ENCODE measurements at places on chromosomes 3 and 15.

- H3K36me3 ChIP-seq = no peaks in the 10 kb centered on the region
- H3K4me1 ChIP-seq = no peaks in the 10 kb centered on the region
- no peak overlapping the region for H3K27ac ChIP-seq
Measured at GRCh38 chr3:74048699-74049098, 424.0 kb upstream of the PDZRN3 start.

DNA sequence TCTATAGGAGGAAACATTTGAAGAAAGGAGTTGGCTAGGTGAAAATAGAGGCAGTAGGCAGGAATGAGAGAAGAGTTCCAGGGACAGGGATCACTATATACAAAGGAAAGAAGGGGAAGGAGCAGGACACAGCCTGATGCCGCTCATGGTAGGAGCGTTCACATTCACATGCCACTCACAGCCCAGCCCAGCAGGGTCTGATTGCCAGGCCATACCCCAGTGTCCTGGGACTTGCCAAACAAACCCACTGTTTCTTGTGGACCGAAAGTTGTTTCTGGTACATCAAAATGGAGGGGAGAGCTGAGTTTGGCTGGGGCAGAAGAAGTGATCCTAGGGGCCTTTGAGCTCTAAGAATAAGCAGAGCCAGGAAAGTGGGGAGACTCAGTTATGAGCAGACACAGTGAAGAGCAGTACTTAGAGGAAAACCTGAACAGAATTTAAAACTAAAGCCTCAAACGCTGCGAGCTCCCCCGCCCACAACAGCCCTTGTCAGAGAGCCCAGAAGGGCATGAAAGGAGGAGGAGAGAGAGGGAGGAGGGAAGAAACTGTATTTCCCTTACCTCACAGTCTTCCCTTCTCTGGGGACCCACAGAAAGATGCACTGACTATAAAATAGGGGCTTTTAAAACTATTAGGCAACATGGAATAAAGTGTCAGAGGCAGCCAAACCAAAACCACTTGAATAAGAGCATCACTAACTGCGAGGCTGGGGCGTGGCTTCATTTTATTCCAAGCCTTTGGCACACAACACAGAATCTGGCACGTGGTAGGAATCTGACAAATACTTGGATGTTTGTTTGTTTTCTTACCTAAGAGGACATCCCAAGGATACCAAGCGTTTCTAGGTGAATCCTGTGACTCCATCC is 129.0 kb downstream of the RPL22L1 start:
- DNase-seq = peak; percentile 86
- no peaks in the 10 kb centered on the region for H3K27me3 ChIP-seq
- H3K27ac ChIP-seq = peak overlapping the region; percentile 67
- no peaks in the 10 kb centered on the region for H3K36me3 ChIP-seq
- peak overlapping the region; percentile 24 for H3K4me3 ChIP-seq

- H3K4me1 ChIP-seq = no peaks in the 10 kb centered on the region
- no peak overlapping the region for H3K4me3 ChIP-seq
- H3K36me3 ChIP-seq = no peaks in the 10 kb centered on the region
- no peak overlapping the region for H3K27ac ChIP-seq
- no peak for DNase-seq
- no peaks in the 10 kb centered on the region for H3K27me3 ChIP-seq
Measured at GRCh38 chr3:160247766-160248165, 22.5 kb downstream of the C3orf80 start.

DNA sequence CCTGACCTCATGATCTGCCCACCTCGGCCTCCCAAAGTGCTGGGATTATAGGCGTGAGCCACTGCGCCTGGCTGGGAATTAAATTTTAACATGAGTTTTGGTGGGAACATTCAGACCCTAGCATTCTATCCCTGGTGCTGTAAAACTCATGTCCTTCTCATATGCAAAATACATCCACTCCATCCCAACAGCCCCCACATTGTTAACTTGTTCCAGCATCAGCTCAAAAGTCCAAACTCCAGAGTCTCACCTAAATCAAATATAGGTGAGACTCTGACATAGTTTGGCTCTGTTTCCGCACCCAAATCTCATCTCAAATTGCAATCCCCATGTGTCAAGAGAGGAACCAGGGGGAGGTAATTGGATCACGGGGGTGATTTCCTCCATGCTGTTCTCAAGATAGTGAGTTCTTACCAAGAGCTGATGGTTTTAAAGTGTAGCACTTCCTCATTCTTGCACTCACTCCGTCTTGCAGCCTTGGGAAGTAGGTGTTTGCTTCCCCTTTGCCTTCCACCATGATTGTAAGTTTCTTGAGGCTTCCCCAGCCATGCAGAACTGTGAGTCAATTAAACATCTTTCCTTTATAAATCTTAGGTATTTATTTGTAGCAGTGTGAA is 96.2 kb upstream of the PLCL2 start:
- H3K4me1 ChIP-seq = no peaks in the 10 kb centered on the region
- H3K36me3 ChIP-seq = no peaks in the 10 kb centered on the region
- no peak for DNase-seq
- H3K27me3 ChIP-seq = no peaks in the 10 kb centered on the region

DNA sequence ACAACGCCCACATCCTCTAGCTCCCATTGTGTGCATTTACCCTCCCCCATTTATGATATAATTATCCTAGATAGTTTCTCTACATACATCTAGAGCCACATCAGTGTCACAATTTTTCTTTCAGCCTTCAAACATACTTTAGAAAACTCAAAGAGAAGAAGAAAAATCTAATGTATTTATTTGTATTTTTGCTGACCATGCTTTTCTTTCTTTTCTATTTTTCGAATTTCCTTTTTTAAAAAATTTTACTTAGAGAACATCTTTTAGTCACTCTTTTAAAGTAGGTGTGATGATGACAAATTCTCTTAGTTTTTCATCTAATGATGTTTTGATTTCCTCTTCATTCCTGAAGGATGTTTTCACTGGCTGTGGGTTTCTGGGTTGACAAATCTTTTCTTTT is 117.0 kb upstream of the CHL1 start:
- H3K4me3 ChIP-seq = no peak overlapping the region
- no peaks in the 10 kb centered on the region for H3K4me1 ChIP-seq
- no peaks in the 10 kb centered on the region for H3K36me3 ChIP-seq

GRCh38 chr15:57184502-57184901 is 191.8 kb upstream of the CGNL1 start:
- DNase-seq = no peak
- no peaks in the 10 kb centered on the region for H3K27me3 ChIP-seq
- no peak overlapping the region for H3K4me3 ChIP-seq
- no peaks in the 10 kb centered on the region for H3K36me3 ChIP-seq
- no peaks in the 10 kb centered on the region for H3K4me1 ChIP-seq

DNA sequence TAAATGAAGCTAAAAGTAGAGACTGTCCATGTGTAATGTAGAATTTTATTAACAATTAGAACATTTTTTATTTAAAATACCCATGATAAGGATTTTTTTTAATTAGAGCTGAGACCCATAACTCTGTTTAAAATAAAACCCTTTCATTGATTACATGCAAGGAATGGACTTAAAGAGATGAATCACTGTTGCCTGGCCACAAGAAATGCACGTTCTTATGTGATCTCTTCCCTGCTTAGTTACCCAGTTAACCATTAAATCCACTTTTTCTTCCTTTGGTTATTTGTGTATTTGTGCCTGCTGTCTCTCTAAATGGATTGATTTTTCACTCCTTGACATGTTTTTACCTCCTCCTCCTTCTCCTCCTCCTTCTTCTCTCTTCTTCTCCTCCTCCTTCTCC is 83.3 kb upstream of the SLITRK3 start:
- no peaks in the 10 kb centered on the region for H3K4me1 ChIP-seq
- H3K27ac ChIP-seq = no peak overlapping the region
- no peaks in the 10 kb centered on the region for H3K27me3 ChIP-seq
- no peaks in the 10 kb centered on the region for H3K36me3 ChIP-seq

DNA sequence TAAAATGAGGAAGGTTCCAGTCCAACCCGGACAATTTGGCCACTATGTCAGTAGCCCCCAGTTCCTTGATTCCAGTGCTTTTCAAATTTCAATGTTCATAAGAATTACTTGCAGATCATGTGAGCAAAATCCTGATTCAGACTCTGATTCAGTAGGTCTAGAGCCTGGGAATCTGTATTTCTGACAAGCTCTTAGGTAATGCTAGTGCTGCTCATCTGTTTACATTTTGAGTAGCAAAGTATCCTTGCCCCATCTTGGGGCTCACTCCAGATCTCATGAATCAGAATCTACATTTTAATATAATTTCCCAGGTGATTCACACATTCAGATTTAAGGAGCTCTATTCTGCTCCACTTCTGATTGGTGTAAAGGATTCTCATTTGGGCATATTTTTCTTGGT is 142.0 kb downstream of the NAALADL2 start:
- no peaks in the 10 kb centered on the region for H3K36me3 ChIP-seq
- no peak overlapping the region for H3K4me3 ChIP-seq
- H3K4me1 ChIP-seq = no peaks in the 10 kb centered on the region
- no peaks in the 10 kb centered on the region for H3K27me3 ChIP-seq

DNA sequence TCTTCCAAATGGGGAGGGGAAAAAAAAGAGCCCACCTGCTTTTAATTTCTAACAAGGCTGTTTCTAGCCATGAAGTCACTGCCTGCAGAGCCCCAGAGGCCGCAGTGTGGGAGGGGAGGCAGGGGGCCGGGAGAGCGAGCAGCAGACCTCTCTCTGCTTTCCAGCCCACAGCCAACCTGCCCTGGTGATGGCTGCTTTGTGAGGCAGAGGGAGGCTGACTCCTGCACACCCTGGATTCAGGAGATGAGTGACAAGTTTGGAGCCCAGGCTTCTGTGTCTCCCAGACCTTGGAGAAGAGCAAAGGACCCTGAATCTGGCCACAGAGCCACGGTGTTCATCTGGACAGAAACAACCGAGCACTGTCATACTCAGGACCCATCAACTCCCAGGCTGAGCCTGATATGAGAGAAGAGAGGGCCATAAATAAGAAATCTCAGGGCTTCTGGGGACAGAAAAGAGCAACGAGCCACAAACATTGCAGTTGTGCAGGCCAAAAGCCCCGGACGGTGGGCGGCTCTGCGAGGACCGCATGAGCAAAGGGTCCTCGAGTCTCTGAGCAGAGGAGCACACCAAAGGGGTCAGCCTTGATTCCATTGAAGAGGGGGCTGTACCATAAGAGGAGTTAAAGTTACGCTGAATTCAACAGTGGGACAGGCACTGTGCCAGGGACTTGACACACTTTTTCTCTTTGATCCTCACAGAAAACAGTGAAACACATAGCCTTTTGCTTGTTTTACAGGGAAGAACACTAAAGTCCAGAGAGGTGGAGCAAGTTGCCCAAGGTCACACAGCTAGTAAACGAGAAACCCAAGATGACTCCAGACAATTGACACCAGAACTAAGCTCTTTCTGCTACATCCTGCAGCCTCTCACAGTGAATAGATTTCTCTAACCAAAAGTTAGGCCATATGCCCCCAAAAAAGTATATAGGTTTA is 97.2 kb downstream of the SEMA5B start:
- H3K27ac ChIP-seq = no peak overlapping the region
- H3K27me3 ChIP-seq = no peaks in the 10 kb centered on the region
- no peaks in the 10 kb centered on the region for H3K4me1 ChIP-seq

DNA sequence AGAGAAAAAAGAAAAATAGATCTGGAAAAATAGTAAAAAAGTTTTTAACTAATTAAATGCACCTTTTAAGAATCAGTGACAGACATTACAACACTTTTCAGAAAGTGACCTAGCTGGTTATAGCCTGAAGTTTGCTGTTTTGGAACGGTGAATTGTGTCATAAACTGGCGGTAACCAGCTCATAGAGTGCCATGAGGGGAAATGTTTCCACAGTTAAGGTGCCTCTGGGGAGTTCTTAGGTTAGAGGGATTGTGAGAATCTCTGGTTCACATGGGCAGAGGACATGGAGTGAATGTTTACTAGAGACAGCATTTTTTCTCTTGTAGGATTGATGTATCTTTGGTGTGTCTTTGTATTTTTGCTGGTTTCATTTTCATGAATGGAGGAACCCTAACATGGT is 2.8 kb downstream of the TBC1D23 start:
- H3K27ac ChIP-seq = no peak overlapping the region
- peaks cover 83% of the 10 kb centered on the region for H3K4me1 ChIP-seq
- H3K27me3 ChIP-seq = no peaks in the 10 kb centered on the region
- no peaks in the 10 kb centered on the region for H3K36me3 ChIP-seq

DNA sequence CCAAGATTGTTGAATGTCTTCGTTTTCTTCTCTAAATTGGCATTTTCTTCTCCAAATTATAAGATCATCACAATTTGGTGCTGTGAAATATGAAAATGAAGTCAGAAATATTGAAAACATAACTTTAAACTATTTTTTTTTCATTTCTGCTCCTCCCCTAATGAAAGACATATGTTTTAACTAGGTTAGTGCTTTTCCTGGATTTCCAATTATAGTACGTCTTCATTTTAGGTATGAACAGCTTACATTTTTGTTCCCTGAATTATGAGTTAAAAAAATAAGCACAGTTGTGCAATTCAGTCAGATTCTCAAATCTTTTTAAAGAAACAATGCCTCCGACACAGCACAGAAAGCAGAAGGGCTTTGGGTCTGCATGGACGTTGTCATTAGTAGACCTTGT is 83.5 kb upstream of the CFAP20DC start:
- H3K36me3 ChIP-seq = no peaks in the 10 kb centered on the region
- H3K4me1 ChIP-seq = no peaks in the 10 kb centered on the region
- no peak overlapping the region for H3K27ac ChIP-seq
- no peaks in the 10 kb centered on the region for H3K27me3 ChIP-seq
- H3K4me3 ChIP-seq = no peak overlapping the region

DNA sequence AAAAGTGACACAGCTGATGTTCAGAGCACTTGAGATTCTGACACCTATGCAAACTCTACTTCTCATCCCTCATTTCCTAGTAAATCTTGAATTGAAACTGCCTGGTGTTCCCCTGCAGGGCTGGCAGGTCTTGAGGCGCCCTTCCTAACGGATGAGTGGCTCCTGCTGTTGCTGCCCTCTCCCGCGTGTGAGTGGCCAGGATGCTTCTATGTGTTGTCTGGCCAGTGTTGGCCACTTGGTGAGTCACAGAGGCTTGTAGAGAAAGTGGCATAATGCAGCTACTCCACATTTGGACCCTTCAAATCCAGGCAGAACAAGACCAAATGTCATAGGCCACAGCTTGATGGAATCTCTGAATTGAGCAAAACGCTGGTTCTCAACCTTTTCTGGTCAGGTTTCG is 63.6 kb downstream of the MOBP start:
- no peaks in the 10 kb centered on the region for H3K4me1 ChIP-seq
- H3K36me3 ChIP-seq = no peaks in the 10 kb centered on the region
- H3K27ac ChIP-seq = no peak overlapping the region
